Putamen (tissue), 1 donor: ENCODE measurements at places on chromosomes 6 and 20.
A peak's percentile ranks its signal among the peaks of the same experiment; 100 is the strongest.

- no peak for DNase-seq
Measured at GRCh38 chr20:38229376-38230252, 30.9 kb downstream of the KIAA1755 start.

DNA sequence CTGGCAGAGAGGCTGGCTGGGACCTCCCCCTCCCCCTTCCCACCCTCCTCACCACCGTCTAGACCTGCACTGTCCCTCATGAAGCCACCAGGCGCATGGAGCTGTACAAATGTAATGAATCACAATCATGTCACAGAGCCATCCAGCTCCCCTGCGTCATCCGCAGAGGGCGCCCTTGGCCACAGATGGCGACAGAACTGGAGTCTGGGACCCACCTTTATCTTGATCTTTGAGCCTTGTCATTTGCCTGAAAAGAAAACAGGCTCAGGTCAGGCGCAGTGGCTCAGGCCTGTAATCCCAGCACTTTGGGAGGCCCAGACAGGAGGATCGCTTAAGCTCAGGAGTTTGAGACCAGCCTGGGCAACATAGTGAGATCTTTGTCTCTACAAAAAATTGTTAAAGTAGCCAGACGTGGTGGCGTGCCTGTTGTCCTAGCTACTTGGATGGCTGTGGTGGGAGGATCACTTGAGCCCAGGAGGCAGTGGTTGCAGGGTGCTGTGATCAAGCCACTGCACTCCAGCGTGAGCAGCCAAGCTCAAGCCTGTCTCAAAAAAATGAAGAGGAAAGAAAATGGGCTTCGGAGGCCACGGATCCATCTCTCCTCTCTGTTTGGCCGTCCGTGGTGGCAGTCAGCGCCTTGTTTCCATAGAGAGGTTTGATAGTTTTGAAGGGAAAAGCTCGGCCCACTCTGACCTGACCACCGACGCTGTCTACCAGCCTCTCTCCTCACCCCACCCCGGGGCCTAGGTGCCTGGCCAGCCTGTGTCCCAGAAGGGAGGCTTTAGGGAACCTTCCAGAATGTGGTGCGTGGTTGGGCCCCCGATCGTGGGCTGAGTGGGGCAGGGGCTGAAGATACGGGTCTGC lies 6.2 kb downstream of the COL9A3 start:
- DNase-seq = no peak

DNA sequence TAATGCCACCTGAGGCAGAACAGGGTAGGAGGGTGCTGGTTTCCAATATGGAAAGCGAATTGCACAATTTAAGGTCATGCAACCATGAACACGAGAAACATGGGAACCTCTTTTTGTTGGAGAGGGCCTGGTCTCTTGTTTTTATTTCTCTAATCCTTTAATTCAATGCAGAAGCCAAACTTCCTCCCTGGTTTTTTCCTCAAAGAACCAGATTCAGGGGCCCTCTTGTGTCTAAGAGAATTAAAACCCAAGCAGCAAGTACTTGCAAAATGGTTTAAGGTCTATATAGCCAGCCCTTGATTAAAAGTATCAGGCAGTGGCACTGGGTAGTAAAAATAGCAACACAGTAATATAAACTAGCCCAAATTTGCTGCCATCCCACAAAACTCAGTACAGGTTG lies 19.5 kb downstream of the GSTA4 start:
- no peak for DNase-seq

DNA sequence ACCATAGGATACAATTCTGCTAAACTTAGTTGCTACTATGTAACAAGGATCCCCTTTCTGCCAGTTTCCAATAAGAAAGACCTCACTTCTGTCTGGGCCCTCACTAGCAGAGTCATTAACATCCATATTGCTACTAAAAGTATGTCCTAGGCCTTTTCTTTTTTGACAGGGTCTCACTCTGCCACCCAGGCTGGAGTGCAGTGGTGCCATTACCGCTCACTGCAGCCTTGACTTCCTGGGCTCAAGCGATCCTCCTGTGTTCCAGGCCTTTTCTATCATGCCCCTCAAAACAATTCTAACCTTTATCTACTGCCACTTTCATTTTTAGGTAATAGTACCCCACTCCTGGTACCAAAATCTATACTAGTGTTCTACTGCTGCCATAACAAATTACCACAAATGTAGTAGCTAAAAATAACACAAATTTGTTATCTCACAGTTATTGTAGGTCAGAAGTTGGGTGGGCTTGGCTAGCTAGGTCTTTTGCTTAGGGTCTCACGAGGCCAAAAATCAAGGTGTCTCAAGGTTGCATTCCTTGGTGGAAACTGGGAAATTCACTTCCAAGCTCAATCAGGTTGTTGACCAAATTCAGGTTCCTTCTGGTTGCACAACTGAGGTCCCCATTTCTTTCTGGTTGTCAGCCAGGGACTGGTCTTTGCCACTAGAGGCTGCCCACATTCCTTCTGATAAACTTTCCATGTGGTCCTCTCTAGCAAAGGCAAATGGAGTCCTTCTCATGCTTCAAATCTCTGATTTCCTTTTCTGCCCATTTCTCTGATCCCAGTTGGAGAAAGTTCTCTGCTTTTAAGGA lies 3.0 kb downstream of the CSNK2A1 start:
- DNase-seq = no peak

DNA sequence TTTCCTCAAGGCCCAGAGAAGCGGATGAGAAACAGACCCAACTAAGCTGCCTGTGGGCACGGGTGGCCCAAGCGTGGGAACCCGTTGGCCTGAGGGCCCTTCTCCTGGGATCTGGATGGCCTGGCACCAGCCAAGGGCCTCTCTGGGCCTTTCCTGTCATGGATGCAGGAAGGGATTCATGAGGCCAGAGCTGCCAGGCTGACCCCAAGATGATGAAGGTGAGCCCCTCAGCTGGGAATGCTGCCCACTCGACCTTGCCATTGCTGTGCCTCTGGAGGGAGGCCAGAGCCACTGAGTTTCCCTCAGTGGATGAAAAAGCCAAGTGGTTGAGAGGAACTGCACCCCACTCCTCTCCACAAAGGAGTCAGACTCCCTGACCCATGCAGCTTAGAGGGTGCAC lies 171.2 kb downstream of the VEGFA start:
- DNase-seq = no peak

DNA sequence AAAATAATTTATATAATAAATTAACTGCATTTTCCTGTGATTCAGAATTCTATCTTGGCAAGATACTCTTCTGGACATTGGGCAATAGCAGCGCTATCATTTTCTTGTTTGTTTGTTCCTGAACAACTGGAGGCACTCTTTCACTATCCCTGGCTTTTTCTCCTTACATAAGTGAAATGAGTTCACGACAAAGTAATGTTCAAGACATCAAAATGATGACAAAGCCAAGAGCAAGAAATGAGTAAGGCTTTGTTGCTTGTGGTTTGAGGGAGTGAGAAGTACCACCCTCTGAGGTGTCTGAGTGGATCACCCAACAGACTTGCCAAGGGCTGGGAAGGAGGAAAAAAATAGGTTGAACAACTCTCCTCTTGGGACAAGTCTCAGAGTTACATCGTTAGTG lies 466.6 kb upstream of the JAG1 start:
- no peak for DNase-seq

DNA sequence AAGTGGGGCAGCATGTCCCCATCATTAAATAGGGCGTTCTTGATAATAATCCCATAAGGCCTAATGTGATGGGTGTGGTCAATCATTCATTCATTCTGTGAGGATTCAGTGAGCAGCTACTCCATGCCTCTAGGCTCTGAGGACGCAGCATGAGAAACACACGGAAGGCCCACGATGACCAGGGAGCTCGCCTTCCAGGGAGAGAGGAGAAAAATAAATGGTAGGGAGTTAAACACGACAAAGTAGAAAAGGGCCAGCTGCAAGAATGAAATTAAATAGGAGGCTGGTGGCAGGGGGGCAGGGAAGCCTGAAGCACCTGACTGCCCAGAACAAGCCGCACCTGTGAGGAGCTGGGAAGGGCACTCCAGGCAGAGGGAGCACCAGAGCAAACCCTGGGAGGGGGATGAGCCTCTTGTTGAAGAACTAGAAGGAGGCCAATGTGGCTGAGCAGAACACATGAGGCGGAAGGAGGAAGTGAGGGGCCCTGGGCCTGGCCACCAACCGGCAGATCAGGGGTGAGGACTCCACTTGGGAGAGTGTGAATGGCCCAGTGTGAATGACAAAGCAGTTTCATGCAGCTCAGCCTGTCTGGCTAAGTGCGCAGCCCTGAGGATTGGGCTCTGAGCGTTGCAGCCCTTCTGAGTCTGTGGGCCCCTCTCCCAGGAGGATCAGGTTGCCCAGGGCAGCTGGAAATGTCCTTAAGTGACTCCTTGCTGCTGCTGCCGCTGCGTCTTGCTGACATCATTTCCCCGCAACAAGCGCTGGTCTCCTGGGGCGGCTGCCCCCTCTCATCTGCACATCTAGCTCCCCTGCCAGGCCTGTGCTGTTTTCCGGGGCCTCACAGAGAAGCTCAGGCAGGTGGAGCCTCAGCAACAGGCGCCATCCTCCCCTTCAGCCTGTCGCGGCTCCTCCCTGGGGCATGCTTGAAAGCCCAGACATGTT lies 99.9 kb downstream of the CDH26 start:
- peak; percentile 17 for DNase-seq

DNA sequence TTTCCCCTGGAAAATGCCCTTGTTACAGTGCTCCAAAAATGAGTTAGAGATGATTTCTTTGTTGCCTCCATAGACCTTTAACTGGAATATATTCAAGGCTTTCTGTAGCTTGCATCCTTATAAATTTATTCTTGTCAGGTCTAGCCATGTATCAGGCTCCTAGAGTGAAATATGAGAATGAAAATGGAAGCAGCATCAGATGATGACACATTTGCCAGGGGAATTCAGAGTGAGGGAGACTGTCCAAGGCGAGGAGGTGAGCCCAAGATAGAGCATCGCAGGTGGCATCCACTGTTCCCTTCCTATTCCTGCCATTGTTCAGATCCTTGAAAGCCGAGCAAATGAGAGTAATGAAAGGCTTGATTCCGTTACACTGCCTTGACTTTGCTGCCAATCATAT lies 386.8 kb downstream of the SAMD5 start:
- no peak for DNase-seq

GRCh38 chr20:34120213-34120612 lies 8.2 kb upstream of the EIF2S2 start:
- no peak for DNase-seq

- DNase-seq = no peak
Measured at GRCh38 chr6:6646859-6647258, 58.3 kb downstream of the LY86 start.

DNA sequence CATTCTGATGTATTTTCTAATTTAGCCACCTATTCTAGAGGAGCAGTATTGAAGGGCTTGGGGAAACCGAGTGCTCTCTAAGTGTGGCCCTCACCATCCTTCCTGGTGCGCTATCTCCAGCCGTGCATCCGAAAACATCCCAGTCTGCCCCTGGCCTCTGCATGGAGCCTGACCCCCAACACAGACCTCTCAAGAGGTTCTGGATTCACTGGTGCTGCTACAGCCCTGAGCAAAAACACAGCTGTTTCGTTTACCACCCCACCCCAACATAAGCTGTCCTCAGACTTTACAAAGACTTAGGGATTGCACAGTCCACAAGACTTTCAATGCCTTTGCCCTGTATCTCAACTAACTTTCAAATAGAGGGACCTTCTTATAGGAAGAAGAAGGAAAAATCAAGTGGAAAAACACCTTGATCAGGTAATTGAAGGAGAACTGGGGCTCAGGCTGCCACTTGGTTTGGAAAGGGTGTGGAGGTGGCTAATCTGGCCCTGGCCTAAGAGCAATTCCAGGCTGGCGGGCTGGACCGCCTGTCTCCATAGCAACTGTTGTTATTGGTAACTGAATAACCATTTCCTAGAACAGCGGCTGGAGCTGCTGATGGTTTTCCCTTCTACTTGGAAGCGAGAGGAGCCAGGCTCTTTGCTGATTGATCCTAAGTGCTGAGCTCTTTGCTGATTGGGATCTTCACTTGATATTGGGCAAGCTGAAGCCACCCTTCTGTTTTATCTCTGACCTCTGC lies 90.2 kb upstream of the TOX2 start:
- DNase-seq = no peak

DNA sequence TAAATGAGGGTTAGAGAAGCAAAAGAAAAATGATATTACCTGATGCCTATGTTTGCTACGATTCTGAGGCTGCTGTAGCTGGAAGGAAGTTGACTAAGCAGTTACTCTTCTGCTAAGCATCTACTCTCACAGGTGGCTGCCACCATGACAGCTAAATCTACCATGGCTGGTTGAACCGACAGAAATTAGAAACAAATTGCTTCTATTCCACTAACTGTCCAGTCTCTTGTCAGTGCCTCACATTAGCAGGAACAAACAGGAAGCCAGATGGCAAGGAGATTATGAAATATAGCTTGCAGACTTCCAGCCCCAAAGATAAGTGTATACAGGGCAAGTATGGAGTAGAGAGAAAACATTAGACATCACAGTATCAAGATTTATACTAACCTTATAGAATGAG lies 59.4 kb upstream of the TMEM200A start:
- DNase-seq = no peak

- no peak for DNase-seq
Measured at GRCh38 chr6:33908025-33908424, 104.2 kb upstream of the MLN start.

DNA sequence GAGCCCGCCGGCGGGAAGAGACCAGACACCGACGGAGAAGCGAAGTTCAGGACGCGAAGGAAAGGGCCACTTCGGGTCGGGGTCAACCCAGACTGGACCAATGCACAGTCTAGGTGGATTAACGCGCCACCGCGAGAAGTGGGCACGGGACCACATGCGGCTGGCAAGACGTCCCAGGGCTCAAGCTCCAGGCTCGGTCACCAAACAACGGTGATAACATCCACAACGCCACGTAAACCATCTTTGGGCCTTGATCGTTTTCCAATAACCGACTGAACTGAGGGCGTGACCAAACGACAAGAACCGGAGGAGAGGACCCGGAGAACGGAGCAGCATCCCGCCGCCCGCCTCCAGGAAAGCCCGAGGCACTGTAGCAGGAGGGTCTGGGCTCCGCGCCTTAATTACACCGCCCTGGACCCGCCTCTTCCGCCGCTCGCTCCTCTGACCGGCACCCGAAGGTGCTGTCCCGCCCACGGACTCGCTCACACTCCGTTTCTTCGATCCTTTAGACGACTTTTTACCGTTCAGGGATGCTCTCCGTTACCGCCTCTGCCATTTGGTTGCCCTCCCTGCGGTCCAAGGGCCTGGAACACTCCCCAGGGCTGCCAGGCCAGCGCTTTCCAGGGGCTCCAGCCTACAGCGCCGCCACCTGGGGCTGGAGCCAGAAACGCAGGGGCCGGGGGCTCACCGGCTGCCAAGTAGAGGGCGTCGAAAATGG lies 44.1 kb downstream of the DPPA5 start:
- no peak for DNase-seq

GRCh38 chr6:37793067-37793466 lies 26.5 kb upstream of the ZFAND3 start:
- DNase-seq = no peak

- DNase-seq = no peak
Measured at GRCh38 chr6:114253431-114253830, 89.4 kb downstream of the HS3ST5 start.

DNA sequence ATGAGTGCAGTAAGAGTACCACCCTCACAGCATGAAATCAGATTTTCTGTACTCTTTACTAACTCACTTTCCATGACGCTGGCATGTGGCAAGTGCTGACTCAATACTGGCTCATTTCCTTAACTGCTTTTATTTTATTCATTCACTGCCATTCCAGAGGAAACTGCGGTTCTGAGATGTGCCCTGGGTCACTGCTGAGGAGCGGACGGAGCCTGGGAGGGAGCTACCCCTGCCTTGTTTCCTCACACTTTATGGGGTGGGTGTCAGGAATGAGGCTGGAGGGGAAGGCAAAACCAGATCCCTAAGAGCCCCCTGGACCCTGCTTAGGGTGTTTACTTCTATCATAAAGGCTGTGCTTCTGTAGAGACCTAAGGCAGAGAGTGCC lies 14.4 kb downstream of the NT5E start:
- no peak for DNase-seq

GRCh38 chr20:1264727-1265126 lies 1.4 kb upstream of the SNPH start:
- no peak for DNase-seq
